ELR (cell line): ENCODE measurements at places on chromosomes 1 and 21.

GRCh38 chr1:160846281-160846680 lies 16.4 kb downstream of the CD244 start:
- no peak for DNase-seq

DNA sequence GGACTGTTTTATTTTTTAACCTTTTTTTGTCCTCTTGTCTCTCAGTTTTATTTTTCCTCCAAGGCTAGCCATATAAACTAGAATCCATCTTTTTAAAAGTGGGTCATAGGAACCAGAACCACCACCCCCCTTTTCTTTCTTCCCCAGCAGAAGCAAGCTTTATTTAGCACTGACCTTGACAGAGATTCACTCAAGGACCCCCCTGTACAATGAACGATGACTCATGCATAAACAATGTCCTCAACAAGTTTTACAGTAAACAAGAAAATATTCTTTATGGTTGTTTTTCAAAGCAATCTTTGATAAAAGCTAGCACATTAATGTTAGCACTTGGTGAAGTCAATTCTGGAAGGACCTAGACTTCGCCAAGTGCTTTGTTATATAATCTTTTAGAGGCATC lies 14.1 kb downstream of the PKN2 start:
- DNase-seq: peak; percentile 76

DNA sequence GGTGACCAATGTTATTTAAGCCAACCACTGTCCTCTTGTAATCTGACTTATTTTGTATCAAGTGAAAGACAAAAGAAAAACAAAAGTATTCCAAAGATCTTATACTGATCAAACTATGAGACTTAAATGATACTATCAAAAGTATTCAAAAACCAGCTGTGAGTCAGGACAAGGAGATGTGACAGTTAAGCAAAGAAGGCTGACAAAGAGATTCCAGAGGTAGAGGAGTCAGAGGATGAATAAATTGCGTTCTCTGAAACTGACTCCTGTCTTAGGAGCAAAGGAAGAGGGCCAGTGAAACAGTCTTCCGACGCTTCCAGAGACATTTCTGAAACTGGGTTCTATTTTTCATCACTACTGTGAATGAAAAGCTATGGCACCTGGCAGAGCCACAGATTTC lies 20.9 kb downstream of the TMEM50B start:
- DNase-seq: peak; percentile 52

- DNase-seq: peak; percentile 90
Measured at GRCh38 chr1:11802973-11803885, 2.5 kb downstream of the MTHFR start.

DNA sequence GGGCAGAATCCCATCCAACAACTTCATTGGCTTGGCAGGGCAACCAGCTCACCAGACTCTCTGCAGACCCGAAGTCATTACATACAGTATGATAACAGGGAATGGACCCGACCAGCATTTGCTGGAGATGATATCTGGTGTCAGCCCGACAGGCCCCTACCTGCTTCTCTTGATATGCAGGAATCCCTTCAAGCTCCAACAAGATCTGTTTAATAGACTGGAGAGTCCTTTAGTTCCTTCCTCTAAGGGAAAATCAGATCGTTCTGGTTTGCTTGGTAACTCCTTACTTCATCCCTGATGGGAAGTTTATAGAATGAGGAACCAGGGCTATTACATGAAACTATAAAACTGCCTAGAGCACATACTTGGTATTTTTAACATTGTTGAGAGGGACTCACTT lies 61.2 kb downstream of the EDARADD start:
- DNase-seq: no peak

GRCh38 chr1:14924455-14925331 lies 228.9 kb upstream of the TMEM51 start:
- peak; percentile 35 for DNase-seq

- DNase-seq: peak; percentile 59
Measured at GRCh38 chr1:231550448-231550781, 21.9 kb downstream of the TSNAX start.

DNA sequence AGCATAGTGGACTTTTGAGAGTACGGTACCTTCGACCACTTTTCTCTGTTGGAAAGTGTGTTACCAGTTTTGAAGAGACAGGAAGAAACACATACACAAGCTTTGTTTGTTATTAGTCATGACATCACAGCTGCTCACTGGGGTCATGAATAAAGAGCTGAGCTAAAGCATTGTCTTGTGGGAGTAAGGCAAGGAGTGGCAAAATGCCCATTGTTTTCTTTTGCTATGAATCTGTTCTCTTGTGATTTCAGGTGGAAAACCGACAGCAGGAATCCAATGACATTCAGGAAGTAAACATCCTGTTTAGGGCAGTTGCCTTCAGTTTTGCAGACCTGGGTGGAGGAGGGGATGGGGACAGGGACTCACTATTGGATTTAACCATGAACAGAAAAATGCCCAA lies 66.2 kb downstream of the RGL1 start:
- peak; percentile 72 for DNase-seq

- DNase-seq: no peak
Measured at GRCh38 chr1:50861772-50862171, 98.3 kb downstream of the FAF1 start.

DNA sequence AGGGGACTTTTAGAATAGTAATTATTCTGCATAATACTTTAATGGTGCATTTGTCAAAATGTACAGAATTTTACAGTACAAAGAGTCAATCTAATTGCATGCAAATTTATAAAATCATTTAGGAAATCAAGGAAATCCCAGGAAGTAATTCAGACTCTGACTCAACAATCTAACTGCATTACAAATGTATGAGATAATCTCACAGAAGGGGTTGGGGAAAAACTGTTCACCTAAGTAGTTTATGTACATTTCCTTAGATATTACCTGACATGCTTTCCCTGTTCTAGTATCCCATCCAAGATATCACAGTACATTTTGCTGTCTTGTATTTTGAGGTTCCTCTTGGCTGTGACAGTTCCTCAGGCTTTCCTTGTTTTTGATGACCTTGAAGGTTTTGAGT lies 4.7 kb downstream of the CRB1 start:
- DNase-seq: peak; percentile 20

GRCh38 chr1:185151215-185151614 lies 5.5 kb downstream of the TRMT1L start:
- DNase-seq: no peak

DNA sequence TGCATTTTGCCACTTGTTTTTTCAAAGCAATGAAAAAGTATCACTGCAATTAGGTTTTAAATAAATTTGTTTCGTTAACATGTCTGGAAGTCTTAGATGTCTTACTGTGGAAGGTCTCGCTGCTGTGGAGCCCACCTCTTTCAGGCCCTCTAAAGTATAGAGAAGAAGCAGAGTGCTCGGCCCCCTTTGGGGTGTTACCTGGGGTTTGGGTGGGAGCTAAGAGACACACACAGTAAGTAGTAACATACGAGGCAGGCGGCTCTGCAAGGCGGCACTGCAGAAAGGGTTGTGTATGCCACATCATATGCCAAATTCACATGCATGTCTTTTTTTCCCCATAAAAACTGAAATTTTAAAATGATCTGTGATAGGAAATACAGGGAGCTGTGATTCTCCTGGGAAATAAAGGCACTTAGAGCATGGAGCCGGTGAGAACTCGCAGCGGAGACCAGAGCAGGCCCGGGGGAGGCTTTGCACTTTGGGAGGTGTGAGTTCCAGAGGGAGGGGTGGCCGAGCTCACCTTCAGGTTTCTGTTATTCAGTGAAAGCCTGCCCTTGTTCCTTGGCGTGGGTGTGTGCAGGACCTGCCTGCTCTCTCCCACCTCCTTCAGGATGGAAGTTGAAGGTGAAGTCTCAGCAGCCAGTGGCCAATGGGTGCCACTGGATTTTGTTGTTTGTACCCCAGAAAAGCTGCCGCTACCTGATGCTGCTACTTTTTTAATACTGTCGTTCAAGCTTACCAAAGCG lies 35.7 kb upstream of the PWP2 start:
- DNase-seq: no peak

DNA sequence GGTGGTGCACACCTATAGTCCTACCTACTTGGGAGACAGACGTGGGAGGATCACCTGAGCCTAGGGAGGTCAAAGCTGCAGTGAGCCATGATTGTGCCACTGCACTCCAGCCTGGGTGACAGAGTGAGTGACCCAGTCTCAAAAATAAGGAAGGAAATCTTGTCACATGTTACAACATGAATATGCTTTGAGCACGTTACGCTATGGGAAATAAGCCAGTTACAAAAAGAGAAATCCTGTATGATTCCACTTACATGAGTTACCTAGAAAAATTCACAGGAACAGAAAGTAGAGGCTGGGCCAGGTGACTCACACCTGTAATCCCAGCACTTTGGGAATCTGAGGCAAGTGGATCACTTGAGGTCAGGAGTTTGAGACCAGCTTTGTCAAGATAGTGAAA lies 6.7 kb upstream of the PADI6 start:
- DNase-seq: no peak

- no peak for DNase-seq
Measured at GRCh38 chr1:35499652-35500176, 57.5 kb downstream of the KIAA0319L start.

DNA sequence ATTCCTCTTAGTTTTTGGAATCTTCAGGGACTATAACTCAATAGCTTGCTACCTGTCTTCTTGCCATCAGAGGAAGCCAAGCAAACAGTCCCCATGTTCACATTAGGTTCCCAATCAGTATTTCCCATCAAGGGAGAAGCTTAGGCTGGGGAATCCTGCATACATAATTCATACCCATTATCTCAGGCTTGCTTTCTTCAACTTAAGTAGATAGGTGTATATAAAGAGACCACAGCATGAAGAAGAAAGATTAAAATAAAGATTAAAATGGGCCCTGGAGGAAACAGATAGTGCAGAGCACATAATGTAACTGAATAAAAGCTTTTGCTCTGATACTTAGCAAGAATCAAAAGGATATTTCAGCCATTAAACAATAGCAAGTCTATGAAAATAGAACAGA lies 29.0 kb upstream of the KCNK1 start:
- no peak for DNase-seq

- DNase-seq: no peak
Measured at GRCh38 chr1:229563241-229563640, 4.7 kb upstream of the ABCB10 start.

GRCh38 chr1:244163861-244164510 lies 112.9 kb downstream of the ZBTB18 start:
- peak; percentile 99 for DNase-seq

DNA sequence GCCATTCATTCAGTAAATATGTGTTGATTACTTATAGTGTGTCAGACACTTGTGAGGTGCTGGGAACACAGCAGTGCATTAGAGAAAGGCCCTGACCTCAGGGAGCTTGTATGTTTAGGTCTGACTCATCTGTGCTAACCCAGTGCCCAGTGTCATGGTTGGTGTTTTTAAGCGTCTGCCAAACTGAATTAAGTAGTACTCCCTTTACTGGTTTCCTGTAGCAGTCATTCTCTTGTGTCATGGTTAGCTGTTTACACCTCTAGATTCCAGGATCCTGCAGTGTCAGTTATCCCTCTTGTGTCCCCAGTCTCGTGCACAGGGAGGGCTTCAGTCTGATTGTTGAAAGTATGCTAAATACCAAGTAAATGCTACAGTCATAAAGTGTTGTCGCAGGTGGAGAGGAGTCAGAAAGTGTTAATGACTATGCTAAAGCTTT lies 14.2 kb downstream of the UCK2 start:
- peak; percentile 81 for DNase-seq

DNA sequence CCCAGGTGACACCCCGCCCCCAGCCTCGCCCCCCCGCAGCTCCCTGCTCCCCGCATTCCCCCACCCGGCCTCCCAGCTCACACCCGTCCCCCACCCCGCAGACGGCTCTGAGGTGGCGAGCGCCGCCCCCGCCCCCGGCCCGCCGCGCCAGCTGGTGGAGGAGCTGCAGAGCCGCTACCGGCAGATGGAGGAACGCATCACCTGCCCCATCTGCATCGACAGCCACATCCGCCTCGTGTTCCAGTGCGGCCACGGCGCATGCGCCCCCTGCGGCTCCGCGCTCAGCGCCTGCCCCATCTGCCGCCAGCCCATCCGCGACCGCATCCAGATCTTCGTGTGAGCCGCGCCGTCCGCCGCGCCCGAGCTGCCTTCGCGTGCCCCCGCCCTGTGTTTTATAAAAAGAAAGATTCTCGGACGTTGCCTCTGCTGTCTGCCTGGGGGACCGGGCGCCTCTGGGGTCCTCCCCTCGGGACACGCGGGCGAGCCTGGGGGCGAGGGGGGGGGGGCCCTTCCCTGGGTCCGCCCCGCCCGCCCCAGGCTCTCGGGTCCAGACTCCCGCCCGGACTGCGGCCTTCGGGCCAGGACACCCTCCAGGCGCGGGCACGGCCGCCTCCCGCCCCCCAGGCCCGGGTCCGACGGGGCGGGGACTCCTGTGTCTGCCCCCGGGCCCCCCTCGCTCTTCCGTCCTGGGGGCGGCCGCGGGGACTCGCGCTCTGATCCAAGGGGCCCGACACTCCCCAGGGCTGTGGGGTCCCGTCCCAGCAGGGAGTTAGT lies 1.6 kb upstream of the MMP23B start:
- no peak for DNase-seq

GRCh38 chr1:3323796-3324703 lies 130.4 kb upstream of the ARHGEF16 start:
- no peak for DNase-seq

DNA sequence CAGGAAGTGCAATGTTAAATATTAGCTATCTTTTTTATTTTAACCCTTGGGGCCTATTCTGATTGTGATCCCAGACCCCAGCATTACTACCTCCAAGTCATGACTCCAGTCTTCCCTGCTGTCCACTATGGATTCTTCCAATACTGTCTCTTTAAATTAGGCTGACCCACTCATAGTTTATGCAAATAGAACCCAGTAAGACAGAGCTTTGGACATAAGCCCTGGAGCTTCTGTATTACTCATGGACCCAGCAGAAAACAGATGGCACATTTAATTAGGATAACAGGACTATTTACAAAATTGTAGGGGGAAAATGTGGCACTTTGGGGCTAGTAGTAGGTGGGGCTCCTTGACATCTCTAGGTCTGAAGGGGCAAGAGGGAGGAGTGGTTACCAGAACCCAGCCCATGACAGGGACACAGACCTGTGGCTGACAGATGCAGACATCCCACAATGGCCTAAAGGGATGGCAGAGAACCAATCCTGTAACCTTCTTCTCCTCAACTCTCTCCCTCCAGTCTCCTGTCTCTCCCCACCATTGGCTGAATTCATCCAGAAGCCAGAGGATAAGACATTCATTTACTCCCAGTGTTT lies 233.5 kb downstream of the OMA1 start:
- DNase-seq: no peak

DNA sequence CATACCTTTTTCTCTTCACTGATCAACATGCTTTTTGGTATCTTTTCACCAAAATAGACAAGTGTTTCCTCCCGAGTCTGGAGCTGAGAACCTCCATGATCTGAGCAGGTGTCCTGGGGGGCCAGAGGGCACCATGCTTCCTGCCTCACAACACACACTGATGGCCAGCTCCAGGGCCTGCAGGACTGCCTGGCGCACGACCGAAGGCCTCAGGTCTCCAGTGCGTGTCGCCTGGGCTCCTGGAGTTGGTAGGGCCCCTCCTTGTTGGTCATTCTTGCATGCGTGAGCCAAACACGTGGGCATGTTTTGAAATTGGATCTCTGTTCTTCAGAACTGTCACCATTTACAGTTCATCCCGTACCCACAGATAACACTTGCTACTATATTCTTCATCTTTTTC lies 64.4 kb downstream of the SLC37A1 start:
- no peak for DNase-seq
